ENCODE measurements at places on chromosomes 7 and 10.

- no peak for DNase-seq
These were observed 15.7 kb downstream of the SLC13A4 start for GRCh38 chr7:135712182-135712782.

GRCh38 chr10:114181971-114182370 lies 2.8 kb downstream of the TDRD1 start:
- no peak for DNase-seq

DNA sequence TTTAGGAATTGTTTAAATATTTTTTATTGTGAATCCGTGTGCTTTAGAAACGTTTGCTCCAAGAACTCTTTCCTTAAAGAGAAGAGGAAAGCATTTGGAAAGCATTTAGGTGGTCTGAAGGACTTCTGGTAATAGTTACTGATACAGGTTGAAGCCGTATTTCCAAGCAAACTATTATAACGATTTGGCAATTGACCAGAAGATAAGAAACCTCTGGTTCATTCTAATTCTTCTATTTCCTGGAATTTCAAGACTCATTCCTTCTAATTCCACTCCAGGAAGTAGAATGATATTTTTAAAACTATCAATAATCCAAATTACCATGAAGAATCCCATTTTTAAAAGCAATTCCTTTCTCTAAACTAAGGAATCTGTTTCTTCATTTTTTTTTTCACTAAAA lies 158.9 kb upstream of the AGR3 start:
- DNase-seq, result no peak

- DNase-seq, result no peak
These were observed 57.6 kb downstream of the MEOX2 start for GRCh38 chr7:15628876-15629275.

GRCh38 chr7:81937091-81937490 lies 167.2 kb upstream of the HGF start:
- no peak for DNase-seq

- no peak for DNase-seq
These were observed 313.1 kb downstream of the SKIDA1 start for GRCh38 chr10:21212348-21212747.

DNA sequence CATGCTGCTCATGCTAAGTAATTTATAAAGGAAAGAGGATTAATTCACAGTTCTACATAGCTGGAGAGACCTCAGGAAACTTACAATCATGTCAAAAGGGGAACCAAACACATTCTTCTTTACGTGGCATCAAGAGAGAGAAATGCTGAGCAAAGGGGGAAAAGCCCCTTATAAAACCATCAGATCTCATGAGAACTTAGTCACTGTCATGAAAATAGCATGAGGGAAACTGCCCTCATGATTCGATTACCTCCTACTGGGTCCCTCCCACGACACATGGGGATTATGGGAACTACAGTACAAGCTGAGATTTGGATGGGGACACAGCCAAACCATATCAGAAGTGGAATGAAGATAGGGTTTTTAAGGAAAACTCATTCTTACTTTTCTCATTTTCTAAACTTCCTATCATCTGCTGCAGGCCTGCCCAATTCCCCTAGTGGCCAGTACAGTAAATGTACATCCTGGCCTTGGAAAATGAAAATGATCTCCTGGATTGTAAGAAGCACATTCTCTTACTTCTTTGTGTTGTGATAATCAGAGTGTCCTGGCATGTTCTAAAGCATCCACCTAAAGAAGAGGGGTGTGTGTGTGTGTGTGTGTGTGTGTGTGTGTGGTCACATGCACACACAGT lies 421.5 kb downstream of the LRMDA start:
- DNase-seq, result peak; percentile 7

DNA sequence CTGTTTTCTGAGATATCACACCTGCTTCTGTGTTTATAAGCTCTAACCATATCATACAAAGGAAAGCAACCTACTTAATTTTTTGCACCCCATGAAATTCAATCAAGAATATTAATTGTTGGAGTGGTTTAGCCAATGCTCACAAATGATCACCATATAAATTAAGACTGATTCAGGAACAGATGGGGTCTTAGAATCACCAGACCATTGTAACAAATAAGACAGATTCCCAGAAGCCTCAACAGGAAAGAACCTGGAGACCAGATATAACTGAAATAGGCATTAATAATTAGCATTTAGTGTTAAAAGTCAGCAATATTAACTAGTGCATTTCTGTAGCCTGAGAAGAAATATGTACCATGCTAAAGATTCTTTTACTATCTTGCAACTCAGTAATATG lies 73.6 kb downstream of the SLC13A1 start:
- DNase-seq, result no peak

- DNase-seq, result no peak
These were observed 48.7 kb upstream of the PTPRZ1 start for GRCh38 chr7:121824276-121824675.

DNA sequence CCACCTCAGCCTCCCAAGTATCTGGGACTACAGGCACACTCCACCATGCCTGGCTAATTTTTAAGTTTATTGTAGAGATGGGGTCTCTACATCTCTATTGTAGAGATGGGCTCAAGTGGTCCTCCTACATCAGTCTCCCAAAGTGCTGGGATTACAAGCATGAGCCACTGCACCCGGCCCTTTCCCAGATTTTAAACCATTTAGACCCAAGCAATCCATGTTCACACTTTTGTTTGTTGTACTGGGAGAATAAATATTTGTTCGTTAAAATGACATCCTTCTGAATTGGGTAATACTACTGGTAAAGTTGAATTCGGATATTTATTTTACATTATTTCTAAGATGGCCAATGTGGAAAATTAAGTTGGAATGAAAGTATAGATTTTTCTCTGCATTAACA lies 52.7 kb downstream of the MINPP1 start:
- no peak for DNase-seq

- DNase-seq, result no peak
These were observed 27.3 kb downstream of the RALA start for GRCh38 chr7:39650676-39651075.

GRCh38 chr10:6445671-6446316 lies 134.3 kb downstream of the PRKCQ start:
- peak; percentile 5 for DNase-seq

DNA sequence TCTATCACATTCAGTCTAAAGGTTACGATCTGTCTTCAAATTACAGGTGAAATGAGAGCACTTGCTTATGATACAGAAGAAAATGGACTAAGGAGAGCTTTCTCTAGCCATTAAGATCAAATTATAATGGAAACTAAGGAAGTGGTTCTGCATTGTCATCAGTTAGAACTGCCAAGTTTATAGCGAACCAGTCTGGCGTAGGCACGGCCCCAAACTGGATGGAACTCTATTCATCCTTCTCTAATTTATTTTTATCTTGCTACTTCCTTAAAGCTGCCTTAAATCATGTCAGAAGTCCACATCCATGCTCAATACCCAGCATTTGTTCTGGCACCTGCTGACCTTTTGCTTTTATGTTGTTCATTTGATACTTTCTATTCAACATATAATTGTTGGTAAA lies 63.7 kb upstream of the APBB1IP start:
- DNase-seq, result no peak

DNA sequence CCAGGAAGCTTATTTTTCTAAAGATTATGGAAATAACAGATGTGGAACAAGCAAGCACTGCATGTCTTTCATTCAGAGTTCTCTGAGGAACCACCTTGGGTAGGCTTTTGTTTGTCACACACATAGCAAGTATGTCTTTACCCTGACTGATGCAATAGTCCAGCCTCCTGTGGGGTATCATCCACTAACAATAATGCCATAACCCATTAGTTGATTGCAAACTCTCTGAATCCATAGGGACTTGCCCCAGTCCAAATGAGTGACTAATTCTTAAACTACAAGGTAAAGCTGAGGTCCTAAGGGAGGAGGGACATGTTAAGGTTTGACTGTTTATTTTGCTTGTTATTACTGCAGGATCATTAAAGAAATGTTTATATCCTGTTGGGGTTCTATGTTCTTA lies 151.4 kb upstream of the PRPS1L1 start:
- no peak for DNase-seq

DNA sequence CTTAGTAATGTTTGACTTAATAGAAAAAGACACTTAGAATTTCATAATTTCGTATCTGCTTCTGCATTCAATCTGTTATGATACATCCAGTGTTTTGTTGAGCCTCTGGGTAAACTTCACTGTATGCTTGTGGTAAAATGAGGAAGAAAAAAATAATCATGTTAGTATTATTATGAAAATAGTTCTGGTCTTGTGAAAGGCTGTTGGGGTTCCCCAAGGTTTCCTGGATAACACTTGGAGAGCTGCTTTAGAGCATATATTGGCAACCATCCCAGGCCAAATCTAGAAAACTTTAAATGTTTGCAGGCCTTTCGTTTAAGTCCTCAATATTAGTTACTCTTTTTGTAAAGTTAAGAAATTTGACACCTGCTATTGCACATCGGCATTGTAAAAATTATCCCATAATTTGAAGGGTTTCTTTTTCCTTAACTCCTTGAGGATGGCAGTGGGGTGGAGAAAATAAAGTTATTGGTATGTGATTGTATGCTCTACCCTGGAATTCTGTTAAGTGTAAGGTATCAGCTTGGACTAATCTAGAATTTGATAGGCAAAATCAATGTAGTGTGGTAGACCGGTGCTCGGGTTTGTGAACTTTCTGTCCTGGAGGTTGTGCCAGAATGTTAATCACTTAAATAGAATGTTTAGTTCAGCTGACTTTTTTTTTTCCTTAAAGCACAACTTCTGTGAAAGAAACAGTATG lies 54.5 kb downstream of the WAC start:
- no peak for DNase-seq

DNA sequence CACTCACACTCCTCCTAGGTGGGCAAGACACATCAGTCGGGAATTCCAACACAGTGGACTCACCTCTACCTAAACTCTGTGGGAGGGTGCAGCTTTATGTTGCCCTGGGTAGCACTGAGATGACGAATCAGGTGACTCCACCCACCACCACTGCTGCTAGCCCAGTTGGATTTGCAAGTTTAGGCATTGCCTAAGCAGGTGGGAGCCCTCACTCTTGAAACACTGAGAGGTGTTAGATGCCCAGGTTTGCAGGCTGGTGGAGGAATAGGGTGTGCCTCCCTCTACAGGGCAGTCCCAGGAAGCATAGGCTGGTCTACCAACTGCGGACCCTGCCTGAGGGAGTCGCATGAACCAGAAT lies 708.9 kb downstream of the POM121L12 start:
- DNase-seq, result no peak

DNA sequence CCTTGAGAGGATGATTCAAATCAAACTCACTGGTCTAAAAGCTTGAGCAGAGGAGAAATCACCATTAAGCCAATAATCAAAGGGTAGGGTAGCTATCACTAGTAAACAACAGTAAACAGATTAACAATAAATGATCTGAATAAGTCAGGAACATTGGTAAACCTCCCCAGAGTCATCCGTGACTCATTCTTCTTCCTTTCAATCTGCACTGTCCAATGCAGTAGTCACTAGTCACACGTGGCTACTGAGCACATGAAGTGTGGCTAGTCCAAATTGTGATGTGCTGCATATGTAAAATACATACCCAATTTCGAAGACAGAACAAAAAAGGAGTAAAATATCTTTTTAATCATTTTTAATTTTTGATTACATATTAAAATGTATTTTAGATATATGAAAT lies 64.0 kb downstream of the ERCC6 start:
- DNase-seq, result no peak

- no peak for DNase-seq
These were observed 161.9 kb downstream of the GRID1 start for GRCh38 chr10:86204421-86205305.

GRCh38 chr7:45909561-45909960 lies 11.5 kb downstream of the IGFBP3 start:
- no peak for DNase-seq

- DNase-seq, result no peak
These were observed at the start of gene RAB19 for GRCh38 chr7:140403878-140404564. TSS of gene RAB19 (plus strand) at chr7:140404058. CDS start at chr7:140407647, 3,589 bp downstream.

GRCh38 chr10:25811052-25811685 lies 122.9 kb upstream of the MYO3A start:
- no peak for DNase-seq

GRCh38 chr10:19668116-19668515 lies 148.1 kb upstream of the PLXDC2 start:
- no peak for DNase-seq

DNA sequence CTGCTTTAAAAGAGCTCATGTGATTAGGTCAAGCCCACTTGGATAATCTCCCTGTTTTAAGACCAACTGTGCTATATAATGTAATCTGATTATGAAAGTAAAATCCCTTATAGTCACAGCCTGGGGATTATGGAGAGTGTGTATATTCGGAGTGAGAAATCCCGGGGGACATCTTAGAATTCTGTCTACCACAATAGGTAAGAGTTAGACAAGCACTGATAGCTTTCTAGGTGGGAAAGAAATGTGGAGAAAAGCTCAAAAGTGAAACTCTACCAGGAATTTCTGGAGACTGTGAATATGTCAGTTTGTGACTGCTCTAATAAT lies 2.9 kb upstream of the VCL start:
- no peak for DNase-seq

DNA sequence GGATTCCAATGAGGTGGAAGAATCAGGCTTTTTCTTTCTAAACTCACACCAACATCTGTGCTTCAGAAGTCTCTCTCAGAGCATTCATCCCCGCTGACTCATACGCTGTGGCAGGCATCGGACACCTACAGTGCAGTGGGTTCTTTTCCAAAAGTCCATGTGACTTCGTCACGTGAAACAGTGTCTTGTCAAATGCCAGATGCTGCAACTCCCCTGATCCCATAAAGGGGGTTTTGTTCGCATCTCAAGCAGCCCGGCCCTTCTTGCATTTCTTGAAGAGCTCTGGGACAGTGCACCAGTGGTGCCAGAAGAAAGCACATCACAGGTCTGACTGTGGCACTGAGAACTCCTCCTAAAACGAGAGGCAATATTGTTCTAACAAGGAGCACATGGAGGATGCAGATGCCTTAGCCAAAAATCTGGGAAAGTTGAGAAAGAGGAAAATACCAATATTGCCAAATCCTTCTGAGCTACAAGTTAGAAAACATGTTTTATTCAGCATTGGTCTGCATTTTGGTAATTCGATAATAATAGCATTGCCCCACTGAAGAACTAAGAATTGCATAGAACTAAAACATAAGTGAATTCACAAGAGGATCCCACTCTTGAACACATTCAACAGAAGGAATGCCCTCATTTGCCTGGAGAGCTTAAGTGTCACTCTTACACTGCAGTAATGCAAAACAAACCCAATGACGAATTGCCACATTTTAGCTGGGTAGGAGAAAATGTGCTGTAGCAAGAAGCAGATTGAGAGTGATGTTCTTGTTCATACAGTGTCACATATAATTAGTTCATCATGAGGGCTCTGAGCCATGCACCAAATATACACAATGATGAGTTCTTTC lies 204.4 kb downstream of the CXCL12 start:
- DNase-seq, result no peak

DNA sequence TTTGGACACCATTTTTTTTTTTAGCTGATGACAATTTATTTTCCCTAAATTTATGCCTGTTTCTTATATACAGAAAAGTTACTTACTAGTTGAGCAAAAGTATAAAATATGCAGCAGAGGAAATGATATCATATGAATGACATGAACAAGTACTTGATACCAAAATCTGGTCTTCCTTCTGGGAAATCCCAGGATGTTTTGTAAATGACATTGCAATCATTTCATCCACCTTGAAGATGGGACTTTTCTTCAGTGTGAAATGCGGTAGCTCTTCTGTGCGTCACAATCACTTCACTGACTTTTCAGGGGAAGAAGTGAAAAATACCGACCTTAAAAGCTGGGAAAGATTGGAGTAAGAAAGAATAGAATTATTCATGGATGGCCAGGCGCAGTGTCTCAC lies 23.8 kb downstream of the C1QL3 start:
- DNase-seq, result no peak

Data from SW 1271 (cell line).